ENCODE measurements at places on chromosomes 1 and 21.

GRCh38 chr1:35589516-35590427, 16.7 kb downstream of the TFAP2E start:
- DNase-seq: no peak

- DNase-seq: no peak
Measured at GRCh38 chr1:205827623-205828022, 14.6 kb upstream of the SLC41A1 start.

- DNase-seq: no peak
Measured at GRCh38 chr1:23910144-23910543, 3.0 kb downstream of the CNR2 start.

DNA sequence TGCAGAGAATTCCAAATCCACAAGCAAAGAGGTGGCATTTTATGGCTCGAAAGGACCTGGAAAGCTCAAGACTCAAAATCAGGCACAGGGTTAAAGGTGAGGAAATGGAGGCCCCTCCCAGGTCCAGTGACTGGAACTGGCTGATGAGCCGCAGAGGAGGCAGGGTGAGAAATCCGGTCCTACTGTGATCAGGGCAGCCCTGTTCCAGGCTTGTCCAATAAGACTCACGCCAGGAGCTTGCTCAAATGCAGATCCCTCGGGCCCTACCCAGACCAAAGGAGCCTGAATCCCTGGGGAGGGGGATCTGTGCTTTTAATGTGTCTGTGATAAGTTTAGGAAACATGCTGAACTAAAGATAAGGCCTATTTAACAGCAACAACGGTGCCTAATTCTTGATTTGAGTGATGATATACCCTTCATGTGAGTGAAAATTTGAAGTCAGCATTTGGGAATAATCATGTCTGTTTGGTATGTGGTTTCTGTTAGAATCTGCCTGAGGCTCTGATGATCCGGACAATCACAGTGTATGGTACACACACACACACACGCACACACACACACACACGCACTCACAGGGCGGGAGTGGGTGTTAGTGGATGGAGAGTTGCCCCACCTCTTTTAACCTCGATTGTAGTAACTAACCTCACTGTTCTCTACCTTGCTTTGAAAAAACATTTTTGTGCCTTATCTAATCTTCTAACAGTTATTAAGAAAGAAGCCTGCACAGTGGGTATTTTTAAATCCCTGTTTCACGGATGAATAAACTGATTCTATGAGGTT, 54.1 kb upstream of the LYST start:
- DNase-seq: no peak

- no peak for DNase-seq
Measured at GRCh38 chr1:217522277-217522676, 108.6 kb downstream of the GPATCH2 start.

DNA sequence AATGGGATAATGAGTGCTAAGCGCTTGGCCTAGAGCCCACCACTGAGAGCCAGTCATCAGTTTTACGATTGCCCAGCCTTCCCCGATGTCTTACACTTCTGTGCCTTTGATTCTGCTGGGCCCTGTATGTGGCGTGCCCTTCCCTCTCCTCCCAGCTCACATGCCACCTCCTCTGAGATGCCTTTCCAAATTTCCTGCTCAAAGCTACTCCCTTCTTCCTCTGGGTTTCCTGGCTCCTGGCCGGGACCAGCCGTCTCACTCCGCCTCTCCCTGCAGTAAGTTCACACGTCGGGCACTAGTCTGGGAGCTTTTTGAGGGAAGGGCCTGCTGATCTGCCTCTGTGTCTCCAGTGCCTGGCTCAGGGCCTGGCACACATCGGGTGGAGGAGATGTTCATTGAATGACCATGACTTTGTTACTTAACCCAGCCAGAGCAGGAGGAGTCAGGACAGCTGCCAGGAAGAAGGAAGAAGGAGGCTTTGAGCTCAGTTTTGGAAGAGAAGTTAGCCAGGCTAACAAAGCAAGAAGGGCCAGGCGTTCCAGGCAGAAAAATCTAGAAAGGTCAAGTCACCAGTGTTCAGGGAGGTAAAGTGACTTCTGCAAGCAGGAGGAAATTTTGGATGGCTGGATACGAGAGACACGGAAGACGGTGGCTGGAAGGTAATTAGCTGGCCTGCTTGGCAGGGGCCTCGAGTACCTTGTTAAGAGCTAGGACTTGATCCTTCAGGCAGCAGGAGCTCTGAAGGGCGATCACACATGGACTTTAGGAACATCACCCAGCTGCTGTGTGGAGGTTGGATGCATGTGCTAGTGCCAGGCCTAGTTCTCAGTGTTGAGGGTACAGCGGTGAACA, 63.6 kb downstream of the EPHB2 start:
- no peak for DNase-seq

Data from T-helper 2 cell (primary cell).